Fibroblast of pulmonary artery (primary cell): ENCODE measurements at places on chromosomes 11 and 22.

- DNase-seq, result peak; percentile 21
Measured at GRCh38 chr11:75100314-75100713, 3.6 kb upstream of the OR2AT4 start.

GRCh38 chr11:130308886-130309285, 5.8 kb downstream of the ZBTB44 start:
- DNase-seq, result peak; percentile 26

DNA sequence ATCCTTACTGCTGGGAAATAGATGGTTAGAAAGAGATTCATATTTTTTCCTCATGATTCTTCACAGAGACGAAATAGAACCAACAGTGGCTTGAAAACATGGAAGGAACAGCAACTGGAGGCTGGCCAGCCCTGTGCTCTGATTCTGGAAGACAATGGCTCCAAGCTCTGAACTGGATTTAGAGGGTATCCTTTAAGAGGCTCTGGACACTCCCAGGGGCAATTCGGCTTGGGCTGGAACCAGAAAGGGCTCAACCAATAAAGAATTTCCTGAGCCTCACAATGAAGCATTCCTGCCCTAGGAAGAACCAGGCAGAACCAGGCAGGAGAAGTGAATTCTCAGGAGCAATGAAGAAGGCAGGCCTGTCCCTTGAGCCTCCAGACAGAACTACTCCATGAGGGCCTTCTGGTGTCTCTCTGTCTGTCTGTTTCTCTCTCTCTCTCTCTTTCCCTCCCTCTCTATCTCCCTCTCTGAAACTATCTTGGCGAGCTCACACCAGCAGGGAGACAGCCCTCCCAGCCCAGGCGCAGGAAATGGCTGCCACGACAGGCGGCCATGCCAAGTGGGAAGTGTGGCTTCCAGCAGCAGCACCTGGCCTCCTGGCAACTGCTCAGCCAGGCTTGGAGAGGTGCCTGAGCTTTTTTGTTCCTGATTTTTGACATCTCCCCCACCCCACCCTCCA, 93.3 kb downstream of the RCN1 start:
- no peak for DNase-seq

DNA sequence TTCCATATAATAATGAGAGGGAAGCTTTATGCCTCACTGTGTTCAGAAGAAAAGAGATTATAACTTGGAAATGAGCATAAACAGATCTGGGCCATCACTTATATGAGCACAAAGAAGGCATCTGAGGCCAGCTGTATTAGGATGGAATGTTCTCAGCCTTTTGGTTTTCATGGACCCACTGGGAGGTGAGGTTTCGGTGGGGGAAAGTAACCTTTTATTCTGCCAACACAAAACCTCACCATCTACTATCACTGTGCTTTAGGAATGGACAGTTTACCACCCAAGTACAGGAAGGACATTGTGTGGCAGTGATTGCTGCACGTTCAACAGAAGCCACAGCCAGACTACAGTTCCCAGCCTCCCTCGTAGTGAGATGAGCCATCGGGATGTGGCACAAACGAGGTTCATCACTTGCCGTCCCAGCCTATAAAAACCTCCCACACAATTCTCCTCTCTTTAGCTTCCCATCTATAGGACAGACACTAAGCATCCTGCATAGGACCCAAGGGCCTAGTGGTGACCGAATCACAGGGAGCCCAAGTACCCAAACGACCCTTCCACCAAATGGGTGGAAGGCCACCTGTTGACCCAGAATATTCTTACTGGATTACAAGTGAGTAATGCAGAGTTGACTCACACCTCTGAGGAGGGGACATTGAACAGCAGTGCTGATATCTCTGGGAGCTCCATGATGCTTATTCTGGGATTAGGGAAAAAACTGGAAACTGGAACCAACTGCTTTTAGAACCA, 121.5 kb upstream of the RAG2 start:
- no peak for DNase-seq

GRCh38 chr22:19757985-19758895, 2.3 kb upstream of the TBX1 start:
- DNase-seq, result no peak
